CD4-positive, alpha-beta T cell treated with Interleukin-4 for 4 hours (primary cell): ENCODE measurements at places on chromosomes 2 and 18.
A peak's percentile ranks its signal among the peaks of the same experiment; 100 is the strongest.

- no peak for DNase-seq
These were observed 281.9 kb upstream of the CDH7 start for GRCh38 chr18:65468881-65469280.

DNA sequence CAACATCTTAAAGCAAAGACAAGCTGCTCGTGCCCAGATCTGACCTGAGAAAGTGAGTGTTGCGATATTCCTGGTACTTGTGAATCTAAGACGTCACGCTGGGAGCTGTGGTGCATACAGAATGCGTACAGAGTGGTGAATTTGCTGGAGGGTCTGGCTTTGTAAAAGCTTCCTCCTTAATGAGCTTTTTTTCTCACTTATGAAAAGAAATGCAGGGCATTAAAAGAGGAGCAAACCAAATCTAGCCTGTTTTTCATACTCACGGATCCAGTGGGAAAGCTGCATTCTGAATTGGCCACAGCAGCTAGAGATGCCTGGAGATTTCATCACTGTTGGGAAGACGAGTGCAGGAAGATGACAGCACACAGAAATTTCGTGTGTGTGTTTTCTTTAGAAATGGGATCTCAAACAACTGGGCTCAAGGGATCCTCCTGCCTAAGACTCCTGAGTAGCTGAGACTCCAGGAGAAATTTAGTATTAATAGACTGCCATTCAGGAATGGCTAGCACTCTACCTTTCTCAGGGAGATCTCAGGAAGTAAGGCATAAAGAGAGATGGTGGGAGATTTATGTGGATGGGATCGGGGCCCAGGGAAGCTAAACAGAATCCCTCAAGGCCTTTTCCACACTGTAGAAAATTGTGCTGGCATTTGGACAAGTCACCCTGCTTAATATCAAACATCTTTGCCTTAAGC is 181.3 kb downstream of the ALPK2 start:
- no peak for DNase-seq

DNA sequence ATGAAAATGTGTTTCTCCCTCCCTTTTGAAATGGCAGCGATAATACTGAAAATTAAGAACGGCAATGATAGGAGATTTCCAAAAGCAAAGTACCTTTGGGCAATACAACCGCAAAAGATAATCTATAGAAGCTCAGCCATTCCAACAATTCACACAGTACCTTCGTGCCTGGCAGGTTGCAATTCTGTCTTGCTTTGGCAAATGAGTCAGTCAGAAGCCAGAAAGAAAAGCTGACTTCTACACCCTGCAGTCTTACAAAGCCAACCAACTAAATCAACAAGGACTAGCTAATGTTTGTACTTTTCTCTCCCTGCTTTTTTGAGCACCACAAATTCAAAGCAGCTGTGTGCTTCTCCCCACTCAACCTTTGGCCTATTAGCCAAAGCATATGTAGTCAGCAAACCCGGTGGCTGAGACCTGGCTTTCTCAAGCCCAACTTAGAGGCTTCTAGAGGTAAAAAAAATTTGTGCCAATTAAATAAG is 25.7 kb upstream of the ID2 start:
- no peak for DNase-seq

DNA sequence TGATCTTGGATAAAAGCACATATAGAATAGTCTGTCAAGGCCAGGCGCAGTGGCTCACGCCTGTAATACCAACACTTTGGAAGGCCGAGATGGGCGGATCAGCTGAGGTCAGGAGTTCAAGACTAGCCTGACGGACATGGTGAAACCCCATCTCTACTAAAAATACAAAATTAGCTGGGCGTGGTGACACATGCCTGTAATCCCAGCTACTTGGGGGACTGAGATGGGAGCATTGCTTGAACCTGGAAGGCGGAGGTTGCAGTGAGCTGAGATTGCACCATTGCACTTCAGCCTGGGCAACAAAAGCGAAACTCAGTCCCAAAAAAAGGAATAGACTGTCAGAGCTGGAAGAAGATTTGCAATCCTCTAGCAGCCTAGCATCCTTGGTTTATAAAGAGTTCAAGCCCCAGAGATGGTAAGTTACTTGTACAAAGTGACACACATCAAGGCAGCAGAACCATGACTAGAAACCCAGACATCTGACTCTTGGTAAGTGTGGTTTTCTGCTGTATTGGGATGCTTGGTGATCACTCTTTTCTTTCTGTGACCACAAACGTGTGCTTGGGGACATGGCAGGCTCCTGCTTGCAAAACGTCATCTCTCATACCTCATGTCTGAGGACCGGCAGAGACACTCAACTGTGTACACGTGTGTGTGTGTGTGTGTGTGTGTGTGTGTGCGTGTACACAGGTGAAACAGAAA is 69.0 kb downstream of the OSBPL6 start:
- no peak for DNase-seq

DNA sequence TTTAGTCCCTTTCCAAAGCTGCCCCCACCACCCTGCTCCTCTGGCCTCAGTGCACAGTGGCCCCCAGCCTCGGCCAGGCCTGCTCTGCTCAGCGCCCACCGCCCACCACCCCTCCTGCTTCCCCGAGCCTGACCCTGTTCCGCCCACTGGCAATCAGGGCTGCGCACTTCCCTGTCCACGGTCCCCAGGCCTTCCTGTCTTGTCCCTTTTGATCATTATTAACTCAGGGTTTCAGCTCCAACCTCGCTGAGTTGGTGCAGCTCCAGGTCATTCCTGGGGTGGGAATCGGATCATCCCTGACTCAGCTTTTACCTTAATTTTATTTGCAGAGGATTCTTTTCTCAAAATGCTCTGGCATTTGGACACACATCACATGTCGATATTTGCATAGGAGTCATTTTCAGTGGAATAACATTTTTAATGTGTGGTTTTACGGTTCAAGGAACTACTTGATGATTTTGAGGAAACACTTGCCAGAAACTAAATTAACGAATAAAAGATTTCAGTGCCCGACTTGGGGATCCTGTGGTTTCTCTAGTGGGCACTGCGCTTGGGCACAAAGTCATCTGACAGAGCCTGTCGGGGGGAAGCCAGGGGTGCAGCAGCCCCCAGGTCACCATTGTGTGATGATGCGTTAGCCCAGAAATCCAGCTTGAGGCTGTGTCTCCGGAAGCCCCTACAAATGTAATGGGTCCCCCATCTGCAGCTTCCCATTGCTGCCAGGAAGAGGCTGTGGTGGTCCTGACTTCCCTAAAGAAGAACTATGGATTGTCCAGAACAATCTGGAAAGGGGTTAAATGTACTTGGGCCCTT is 1.0 kb upstream of the ESPNL start:
- no peak for DNase-seq

- DNase-seq: no peak
These were observed 161.0 kb upstream of the ID2 start for GRCh38 chr2:8520791-8521344.

- no peak for DNase-seq
These were observed 207.0 kb upstream of the HAAO start for GRCh38 chr2:42999391-42999841.

DNA sequence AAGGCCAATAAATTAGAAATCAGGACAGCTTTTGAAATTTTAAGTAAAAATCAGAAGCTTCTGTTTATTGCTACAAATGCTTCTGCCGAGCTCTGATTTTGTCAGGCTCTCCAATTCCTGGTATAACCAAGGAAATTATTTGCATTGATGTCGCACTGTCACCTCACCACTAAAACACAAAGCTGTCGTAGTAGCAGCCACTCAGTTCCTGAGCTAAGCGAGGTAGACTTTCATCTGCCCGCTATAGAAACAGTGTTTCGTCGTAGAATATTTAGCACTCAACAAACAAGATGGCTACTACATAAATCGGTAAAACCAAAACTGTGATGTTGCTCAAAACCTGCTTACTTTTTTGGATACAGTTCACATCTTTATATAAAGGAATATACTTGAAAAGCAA is 141.3 kb upstream of the FOSL2 start:
- peak; percentile 37 for DNase-seq

DNA sequence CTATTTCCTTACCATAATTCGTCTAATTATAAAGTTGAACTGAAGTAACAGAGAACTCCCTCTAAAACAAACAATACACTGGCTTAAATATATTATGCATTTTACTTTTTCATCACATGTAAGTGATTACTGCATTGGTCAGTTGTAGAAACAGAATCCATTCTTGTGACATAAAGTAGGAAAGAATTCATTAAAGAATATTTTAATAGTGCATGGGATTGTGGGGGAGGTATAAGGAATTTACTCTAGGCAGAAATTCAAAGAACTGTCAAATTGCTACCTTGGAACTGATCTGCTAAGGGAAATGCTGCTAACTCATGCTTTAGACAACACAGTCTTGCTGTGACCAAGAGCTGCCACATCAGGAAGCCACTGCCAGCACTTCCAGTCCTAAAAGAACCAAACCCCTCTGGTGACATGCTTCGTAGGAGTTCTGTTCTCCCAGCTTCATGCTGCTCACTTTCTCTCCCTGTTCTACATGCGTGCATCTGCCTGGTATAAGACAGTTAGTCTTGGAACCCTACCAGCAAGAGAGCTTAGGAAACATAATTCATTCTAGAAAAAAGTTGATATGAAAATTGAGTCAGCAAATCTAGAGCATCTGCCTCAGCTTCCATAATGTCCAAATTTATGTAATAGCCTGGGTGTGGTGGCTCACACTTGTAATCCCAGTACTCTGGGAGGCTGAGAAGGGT is 1137.6 kb upstream of the NXPH2 start:
- no peak for DNase-seq

DNA sequence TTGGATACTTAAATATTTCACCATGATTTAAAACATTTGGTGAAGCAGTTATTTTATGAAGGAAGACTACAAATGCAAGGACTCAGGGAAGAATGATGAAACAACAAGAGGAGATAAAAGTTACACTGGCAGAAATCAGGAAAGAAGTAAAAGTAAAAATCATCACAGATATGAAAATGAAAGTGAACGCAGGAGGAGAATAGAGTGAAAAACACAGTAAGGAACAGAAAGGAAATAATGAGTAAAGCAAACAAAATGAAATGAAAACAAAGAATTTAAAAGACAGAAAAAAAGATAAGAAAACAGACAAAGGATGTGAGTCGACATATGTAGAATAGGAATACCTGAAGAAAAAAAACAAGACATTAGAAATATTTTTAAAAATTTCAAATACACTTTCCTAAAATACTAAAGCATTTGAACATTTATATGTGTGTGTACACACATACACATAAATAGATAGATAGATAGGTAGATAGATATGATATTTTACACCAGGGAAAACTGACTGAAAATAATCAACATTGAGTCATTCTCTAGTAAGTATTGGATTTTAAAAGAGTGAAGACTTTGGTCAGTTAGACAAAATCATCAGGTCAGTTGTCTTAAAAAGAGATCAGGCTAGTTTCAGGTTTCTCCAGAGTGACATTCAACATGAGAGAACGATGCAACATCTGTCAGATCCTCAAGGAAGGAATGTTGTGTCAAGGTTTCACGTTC is 12.1 kb upstream of the KDSR start:
- DNase-seq: no peak

GRCh38 chr2:28539118-28539541 is 43.3 kb downstream of the PLB1 start:
- no peak for DNase-seq
